Iris pigment epithelial cell (primary cell): ENCODE measurements at places on chromosomes 1 and 21.

- no peak for DNase-seq
Observed at GRCh38 chr1:58649555-58649954, 50.3 kb downstream of the MYSM1 start.

- DNase-seq: no peak
Observed at GRCh38 chr1:26984291-26984690, 9.2 kb upstream of the TRNP1 start.

DNA sequence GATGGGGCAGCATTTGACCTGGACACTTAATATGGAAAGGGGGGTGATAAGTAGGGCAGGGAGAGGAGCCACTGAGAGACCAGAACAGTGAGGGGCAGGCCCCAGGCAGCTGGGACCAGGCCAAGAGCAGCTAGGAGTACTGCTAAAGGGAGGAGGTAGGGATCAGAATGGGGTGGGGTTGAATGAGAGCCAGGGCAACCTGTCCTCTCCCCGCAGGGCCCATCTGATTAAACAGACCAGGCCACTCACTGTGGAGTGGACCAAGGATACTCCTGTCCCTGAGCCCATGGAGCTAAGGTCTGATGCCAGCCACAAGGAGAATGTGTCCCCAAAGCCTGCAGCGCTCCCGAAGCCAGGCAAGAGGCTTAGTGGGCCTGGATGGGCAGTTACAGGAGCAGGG is 2.1 kb downstream of the C1orf167 start:
- no peak for DNase-seq

- peak; percentile 16 for DNase-seq
Observed at GRCh38 chr1:219670426-219671149, 57.7 kb upstream of the ZC3H11B start.

DNA sequence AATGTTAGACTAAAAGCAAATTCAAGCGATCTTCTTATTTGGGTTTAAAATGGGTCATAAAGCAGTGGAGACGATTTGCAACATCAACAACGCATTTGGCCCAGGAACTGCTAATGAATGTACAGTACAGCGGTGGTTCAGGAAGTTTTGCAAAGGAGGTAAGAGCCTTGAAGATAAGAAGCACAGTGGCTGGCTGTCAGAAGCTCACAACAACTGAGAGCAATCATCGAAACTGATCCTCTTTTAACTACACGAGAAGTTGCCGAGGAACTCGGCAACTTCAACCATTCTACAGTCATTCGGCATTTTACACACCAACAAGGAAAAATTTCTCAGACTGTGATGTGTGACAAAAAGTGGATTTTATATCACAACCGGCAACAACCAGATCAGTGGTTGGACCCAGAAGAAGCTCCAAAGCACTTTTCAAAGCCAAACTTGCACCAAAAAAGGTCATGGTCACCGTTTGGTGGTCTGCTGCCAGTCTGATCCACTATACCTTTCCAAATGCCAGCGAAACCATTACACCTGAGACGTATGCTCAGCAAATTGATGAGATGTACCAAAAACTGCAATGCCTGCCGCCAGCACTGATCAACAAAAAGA is 47.9 kb downstream of the ASH1L start:
- DNase-seq: no peak
